ENCODE measurements at places on chromosomes 7 and 10.
A peak's percentile ranks its signal among the peaks of the same experiment; 100 is the strongest.

- DNase-seq = no peak
Observed at GRCh38 chr10:4943821-4944220, 19.4 kb upstream of the AKR1C1 start.

GRCh38 chr10:6019010-6019782, 41.9 kb upstream of the IL15RA start:
- no peak for DNase-seq

GRCh38 chr7:16590424-16590823, 55.1 kb downstream of the ANKMY2 start:
- no peak for DNase-seq

DNA sequence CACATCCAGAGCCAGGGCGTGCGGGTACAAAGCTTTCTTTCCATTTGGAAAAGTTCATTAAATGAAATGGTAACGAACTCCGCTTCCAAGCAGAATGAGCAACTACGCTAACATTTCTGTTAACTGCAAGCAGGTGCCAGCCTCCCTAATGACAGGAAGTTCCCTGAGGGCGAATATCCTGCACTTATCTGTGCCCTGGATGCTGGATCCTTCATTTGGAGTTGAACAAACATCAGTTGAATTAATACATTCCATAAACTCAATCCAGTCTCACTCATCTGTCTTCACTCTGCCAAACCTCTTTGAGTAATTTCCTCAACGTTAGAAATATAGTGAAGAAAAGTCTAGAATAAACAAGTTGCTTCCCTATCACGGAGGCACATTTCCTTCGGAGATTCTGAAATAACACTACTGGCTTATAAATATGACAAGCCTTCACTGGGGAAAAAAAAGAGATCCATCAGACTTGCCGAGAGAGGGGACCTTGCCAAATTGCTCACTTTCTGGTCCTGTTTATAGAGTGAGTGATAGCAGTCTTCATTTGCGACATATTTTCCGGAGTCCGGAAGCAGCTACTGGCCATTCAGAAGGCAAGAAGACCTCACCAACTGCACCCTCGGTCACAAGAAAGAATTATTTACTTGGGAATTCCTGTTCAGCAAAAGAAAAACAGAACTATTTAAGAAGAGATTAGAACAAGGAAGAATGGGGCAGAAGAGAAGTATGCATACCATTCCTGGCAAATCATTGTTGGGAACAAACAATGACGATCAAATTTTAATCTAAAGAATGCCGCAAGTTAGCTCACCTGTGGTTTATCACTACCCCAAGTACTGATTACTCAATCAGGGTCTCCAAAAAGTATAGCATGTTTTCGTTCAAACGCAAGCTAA, 196.4 kb downstream of the FAM107B start:
- DNase-seq = no peak

DNA sequence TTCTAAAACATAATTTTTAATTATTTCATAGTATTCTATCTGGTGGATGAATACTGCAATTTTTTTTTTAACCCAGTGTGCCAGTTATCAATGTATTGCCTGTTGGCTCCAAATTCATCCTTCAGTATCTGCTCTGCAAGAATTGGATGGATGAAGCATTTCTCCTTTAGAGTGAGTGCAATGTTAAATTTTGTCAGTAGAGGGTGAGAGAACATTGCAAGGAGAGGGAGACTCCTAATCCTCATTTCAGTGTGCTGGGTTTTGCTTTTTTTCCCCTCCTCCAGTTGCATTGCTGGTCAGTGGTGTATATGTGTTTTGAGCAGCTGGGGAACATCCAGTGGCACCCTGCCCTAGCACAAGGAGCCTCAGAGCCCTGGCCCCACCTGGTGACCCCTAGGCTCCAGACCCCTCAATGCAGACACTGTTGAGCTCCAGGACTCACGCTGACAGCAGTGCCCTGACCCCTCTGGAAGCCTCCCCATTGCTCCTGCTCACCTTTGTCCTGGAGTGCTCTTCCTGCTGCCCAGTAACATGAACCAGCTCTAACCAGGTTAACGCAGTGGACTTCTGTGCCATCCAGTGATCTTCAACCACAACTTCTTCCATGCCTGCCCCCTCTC, 199.4 kb downstream of the USP6NL start:
- no peak for DNase-seq

- no peak for DNase-seq
Observed at GRCh38 chr10:126110489-126111180, 214.3 kb downstream of the FANK1 start.

- DNase-seq = peak; percentile 50
Observed at GRCh38 chr7:47254081-47254977, 327.6 kb downstream of the TNS3 start.

- no peak for DNase-seq
Observed at GRCh38 chr10:121368347-121369025, 229.8 kb downstream of the FGFR2 start.

DNA sequence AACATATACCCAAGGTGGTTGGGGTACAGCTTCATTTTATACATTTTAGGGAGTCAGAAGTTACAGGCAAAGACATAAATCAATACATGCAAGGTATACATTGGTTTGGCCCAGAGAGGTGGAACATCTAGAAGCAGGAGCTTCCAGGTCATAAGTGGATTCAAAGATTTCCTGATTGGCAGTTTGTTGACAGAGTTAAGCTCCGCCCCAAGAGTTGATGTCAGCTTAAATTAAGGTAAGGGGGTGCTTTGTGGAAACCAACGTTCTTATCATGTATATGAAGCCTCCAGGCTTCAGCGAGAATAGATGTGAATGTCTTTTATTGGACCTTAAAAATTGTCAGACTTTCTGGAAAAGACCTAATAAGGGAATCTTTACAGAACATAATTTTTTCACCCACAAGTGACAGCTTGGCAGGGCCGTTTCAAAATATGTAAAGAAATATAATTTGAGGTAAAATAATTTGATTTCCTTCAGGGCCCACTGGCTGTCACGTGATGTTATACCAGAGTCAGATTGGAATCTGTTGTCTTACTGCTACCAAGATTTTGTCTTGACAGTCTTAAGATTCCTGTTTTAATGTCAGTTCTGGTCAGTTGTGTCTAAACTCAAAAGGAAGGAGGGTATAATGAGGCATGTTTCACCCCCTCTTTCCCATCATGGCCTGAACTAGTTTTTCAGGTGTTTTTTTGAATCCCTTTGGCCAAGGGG, 6.3 kb upstream of the PANK1 start:
- DNase-seq = no peak

DNA sequence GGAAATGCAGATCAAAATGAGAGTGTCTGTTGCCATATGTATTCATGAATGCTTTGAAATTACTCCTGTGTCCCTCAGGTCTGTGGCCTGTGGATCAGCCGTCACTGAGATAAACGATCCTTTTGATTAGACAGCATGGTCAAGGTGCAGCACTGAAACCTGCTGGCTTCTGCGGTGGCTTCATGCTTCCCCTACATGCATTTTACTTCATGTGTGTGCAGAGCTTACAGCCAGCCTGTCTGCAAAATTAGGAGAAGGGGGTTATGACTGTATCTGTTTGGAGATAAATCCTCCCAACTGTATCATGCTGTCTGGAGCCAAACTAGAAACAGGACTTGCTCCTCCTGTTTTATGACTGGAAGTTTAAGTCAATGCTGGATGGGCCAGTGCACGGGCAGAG, 71.0 kb upstream of the PLPP4 start:
- no peak for DNase-seq

- DNase-seq = no peak
Observed at GRCh38 chr7:35549781-35550180, 145.2 kb downstream of the HERPUD2 start.

Data from NCI-H1694 treated with DMSO at 0.1 percent for 48 hours (cell line).